ENCODE measurements at places on chromosomes 6 and 20. TPM values are rescaled to one million over a fixed set of nuclear protein-coding genes. Genes with fewer than 3 reads are reported as not detected.

Gene SMOC2
- total RNA-seq, result not detected

Gene PROKR2
- total RNA-seq, result not detected

Gene BANF2
- not detected for total RNA-seq

Gene KCNK5
- total RNA-seq, result 1.00 TPM

Gene GID8
- 23.7 TPM for total RNA-seq

Gene MTFR2
- total RNA-seq, result 12.3 TPM

Gene MRPS10
- 45.3 TPM for total RNA-seq

Gene RBBP9
- 18.5 TPM for total RNA-seq

Gene NUS1
- 29.8 TPM for total RNA-seq

Gene MTHFD1L
- 44.4 TPM for total RNA-seq

Gene DUSP22
- total RNA-seq, result 12.3 TPM

Gene BTN1A1
- total RNA-seq, result not detected

Gene NOTCH4
- total RNA-seq, result 0.49 TPM

Gene AKAP12
- 117 TPM for total RNA-seq

Gene COL9A3
- total RNA-seq, result 0.36 TPM

Gene PPIL6
- total RNA-seq, result 3.1 TPM

Gene ID4
- 2.4 TPM for total RNA-seq

Gene MUCL3
- not detected for total RNA-seq

Gene SLC9A8
- 8.9 TPM for total RNA-seq

Gene LRRC1
- 6.9 TPM for total RNA-seq

Gene ARMH2
- not detected for total RNA-seq

Gene GSTA5
- total RNA-seq, result not detected

Gene ZNF311
- 0.30 TPM for total RNA-seq

Gene TBX18
- total RNA-seq, result 19.0 TPM

Gene KHDC1
- 4.0 TPM for total RNA-seq

Gene GLYATL3
- total RNA-seq, result not detected

Gene NHSL1
- total RNA-seq, result 3.9 TPM

Gene WFDC5
- total RNA-seq, result not detected

Gene SLC22A16
- not detected for total RNA-seq

Gene SLC24A3
- 0.04 TPM for total RNA-seq

Gene BNIP5
- not detected for total RNA-seq

Gene CST5
- not detected for total RNA-seq

Gene DOK5
- not detected for total RNA-seq

Gene C6orf47
- 13.1 TPM for total RNA-seq

Gene POPDC3
- 31.2 TPM for total RNA-seq

Gene ULBP1
- 1.1 TPM for total RNA-seq

Gene COL12A1
- total RNA-seq, result 5.0 TPM

Gene BTNL2
- not detected for total RNA-seq

Gene CNBD2
- 6.8 TPM for total RNA-seq

Gene ADGRB3
- not detected for total RNA-seq

Gene EYA2
- 3.0 TPM for total RNA-seq

Gene SLC44A4
- total RNA-seq, result 0.15 TPM

Gene LST1
- not detected for total RNA-seq

Gene SMLR1
- not detected for total RNA-seq

Measured in A549 treated with DMSO at 1 μM for 4 hours (cell line).